ENCODE measurements at places on chromosomes 1 and 21.

- no peak for DNase-seq
Measured at GRCh38 chr1:236332092-236332758, 50.5 kb upstream of the ERO1B start.

GRCh38 chr1:88552226-88552625, 131.8 kb upstream of the PKN2 start:
- no peak for DNase-seq

- DNase-seq, result no peak
Measured at GRCh38 chr1:225691861-225692516, 39.1 kb upstream of the ENAH start.

- no peak for DNase-seq
Measured at GRCh38 chr21:46475296-46475695, 16.6 kb downstream of the DIP2A start.

Data from 8988T (cell line).